Activated B cell treated with CpG ODN at 0.5 μM for 24 hours (primary cell): ENCODE measurements at places on chromosomes 16 and 17.

GRCh38 chr17:29042679-29043538, at the start of gene PIPOX:
PIPOX (plus strand) TSS chr17:29043141; CDS start chr17:29043226, 85 bp downstream.
- DNase-seq: no peak

DNA sequence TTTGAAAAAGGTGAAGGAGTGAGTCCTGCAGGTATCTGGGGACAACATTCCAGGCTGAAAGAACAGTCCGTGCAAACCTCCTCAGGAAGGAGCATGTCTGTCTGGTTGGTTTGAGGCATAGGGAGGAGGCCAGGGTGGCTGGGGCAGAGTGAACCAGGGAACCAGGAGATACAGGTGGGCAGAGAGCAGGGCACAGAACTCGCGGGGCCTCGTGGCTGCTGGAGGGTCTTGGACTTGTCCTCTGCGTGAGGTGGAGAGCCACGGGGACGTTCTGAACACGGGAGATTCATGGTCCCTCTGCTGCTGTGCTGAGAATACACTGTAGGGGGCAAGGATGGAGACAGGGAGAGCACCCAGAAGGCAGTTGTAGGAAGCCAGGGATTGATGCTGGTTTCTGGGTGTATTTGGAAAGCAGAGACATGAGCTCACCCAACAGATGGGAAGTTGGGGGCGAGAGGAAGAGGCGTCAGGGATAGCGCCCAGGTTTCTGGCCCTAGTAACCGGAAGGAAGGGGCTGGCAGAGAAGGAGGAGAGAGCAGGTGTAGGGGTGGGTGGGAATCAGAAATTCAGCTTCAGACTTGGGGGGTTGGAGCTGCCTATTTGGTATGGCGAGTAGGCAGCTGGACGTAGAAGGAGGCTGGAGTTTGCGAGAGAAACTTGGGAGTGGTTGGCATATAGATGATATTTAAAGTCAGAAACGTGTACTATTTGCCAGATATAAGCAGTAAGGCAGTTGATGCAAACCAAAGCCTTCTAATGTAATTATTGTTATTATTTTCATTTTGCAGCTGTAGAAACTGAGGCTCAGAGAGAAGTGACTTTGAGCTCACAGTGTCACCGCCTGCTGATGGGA, at the start of gene CCL17:
TSS of gene CCL17 (plus strand) at position 803 of the 853 bp plus-strand sequence. CDS start 9,166 bp downstream, outside the sequence.
- DNase-seq: no peak

DNA sequence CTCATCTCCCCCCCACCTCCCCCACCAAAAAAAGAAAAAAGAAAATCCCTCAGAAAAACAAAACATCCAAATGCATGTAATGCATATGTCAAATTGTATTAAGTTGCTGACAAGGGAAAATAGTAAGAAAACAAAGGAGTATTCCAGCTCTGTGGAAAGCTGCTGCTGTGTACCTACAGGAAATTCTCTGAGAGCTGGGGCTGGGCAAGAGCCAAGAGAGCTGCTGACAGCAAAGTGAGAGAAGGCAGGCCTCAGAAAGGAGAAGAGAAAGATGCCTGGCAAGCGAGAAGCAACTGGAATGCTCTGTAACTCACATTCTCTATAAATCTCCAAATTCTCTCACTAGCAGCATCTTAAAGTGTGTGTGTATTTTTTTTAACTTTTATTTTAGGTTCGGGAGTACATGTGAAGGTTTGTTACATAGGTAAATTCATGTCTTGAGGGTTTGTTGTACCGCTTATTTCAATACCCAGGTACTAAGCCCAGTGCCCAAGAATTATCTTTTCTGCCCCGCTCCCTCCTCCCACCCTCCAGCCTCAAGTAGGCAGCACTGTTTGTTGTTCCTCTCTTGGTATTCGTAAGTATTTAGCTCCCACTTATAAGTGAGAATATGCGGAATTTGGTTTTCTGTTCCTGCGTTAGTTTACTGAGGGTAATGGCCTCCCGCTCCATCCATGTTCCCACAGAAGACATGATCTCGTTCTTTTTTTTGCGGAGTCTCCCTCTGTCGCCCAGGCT, 24.4 kb downstream of the CNTROB start:
- DNase-seq: no peak

GRCh38 chr17:56292578-56292977, 139.3 kb downstream of the ANKFN1 start:
- DNase-seq: no peak

GRCh38 chr17:75113798-75114551, 4.2 kb downstream of the ARMC7 start:
- peak; percentile 67 for DNase-seq

- DNase-seq: no peak
Observed at GRCh38 chr17:47707056-47707804, 13.3 kb downstream of the TBKBP1 start.

DNA sequence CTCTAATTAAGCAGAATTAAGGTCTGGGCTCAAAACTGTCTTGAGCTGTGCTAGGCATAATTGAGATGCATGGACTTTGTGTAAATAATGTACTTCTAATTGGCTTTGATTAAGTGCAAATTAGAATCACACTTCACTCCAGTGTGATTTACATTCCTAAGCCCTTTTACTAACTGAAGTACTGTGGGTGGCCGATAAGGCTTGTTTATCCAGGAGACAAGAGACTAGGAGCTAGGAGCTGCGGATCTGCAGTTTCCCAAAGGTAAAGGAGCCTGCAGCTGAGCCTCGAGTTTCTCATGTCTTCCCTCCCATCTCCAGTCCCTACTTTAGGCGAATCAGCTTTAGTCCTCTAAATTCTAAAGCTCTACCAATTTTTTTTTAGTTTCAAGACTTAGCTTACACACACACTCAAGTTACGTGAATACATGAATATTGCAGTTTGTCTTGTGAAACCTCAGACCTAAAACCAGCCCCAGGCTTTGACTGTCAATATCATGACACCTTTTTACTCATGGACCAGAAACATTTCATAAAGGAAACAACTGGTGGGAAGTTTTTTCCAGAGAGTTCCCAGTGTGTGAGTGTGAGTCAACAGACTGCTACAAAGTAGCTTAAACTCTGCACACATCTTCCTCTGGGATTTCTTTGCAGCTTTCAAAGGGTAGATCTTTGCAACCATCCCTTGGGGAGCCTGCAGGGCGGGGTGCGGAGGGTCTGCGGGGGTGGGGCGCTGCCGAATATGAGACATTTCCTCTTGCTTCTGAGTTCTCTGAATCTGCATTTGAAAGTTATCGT, 113.9 kb upstream of the TBX2 start:
- DNase-seq: no peak

DNA sequence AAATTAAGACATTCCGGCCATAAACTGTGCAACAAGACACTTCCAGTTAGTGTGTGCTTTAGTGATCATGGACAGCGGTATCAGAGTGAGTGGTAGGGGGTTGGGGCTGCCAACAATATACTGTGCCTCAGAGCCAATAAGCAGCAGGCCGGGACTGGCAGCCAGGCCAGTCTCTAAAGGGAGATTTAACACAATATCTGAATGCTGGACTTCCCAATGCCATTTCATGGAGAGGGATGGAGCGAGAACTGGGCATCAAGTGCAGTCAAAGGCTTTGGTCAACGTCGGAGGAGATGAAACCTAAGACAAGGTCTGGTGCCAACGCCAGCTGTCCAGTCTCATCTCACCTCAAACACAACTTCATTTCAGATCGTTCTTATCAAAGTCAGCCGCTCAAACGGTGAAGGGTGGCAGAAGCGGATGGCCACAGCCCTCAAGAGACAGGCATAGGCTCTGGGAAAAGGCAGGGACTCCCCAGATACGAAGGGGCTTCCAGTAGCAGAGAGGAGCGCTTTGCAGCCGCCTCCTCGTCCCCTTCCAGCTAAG, 935 bp downstream of the USP32 start:
- DNase-seq: peak; percentile 25

- no peak for DNase-seq
Observed at GRCh38 chr17:57402681-57403180, 146.4 kb downstream of the MSI2 start.

GRCh38 chr17:4937553-4937952, 2.3 kb downstream of the SLC25A11 start:
- no peak for DNase-seq

DNA sequence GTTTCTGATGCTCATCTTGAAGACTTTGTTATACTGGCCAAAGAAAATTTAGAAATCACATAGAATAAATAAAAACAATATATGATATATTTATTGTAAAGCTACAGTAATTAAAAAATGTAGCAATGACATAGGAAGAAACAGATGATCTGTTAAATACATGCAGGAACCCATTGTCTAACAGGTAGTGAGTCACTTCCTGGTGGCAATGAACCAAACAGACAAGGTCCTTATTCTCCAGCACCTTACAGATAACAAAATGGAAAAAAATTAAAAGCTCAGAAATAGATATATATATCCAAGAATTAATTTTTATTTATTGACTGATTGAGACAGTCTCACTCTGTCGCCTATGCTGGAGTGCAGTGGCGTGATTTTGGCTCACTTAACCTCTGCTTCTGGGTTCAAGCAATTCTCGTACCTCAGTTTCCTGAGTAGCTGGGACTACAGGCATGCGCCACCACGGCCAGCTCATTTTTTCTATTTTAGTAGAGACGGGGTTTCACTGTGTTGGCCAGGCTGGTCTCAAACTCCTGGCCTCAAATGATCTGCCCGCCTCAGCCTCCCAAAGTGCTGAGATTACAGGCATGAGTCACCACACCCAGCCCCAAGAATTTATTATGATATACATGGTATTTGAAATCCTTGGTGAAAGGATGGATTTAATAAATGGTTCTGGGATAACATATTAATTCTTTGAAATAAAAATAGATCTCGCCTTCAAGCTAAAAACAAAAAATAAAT, 7.5 kb downstream of the NETO2 start:
- DNase-seq: no peak

DNA sequence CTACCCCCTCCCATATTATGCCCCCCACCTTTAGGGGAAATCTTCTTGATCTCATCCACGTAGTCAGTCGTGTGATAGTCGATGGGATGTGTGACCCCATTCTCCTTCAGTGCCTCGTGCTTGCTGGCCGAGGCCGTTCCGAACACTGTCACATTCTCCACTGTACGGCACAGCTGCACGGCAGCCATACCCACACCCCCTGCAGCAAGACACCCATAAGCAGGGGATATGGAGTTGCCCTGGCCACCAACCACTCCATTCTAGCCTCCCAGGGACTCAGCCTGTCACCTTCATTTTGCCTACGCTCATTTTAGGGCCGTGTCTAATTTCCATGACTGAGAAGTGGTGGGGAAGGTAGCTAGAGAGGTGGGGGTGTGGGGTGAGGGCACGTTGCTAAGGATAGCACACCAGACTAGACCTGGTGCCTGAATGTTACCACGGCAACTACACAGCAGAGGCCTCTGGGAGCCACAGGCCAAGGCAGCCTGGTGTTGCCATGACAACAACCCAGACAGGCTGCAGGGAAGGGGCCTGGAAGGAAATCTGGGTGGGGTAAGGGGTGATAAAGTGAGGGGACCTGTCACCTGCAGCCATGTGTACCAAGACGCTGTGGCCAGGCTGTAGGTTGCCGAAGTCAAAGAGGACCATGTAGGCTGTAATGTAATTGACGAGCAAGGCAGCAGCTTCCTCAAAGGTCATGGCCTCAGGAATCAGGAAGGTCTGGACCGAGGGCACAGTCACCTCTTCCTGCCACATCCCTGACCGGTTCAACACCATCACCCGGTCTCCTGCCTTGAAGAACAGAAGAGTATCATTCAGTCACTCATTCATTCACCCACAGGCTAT, 4.0 kb downstream of the VAT1 start:
- DNase-seq: no peak

- no peak for DNase-seq
Observed at GRCh38 chr17:32483451-32484019, 3.3 kb upstream of the CDK5R1 start.

GRCh38 chr17:76498876-76499251, 2.4 kb downstream of the RHBDF2 start:
- no peak for DNase-seq

DNA sequence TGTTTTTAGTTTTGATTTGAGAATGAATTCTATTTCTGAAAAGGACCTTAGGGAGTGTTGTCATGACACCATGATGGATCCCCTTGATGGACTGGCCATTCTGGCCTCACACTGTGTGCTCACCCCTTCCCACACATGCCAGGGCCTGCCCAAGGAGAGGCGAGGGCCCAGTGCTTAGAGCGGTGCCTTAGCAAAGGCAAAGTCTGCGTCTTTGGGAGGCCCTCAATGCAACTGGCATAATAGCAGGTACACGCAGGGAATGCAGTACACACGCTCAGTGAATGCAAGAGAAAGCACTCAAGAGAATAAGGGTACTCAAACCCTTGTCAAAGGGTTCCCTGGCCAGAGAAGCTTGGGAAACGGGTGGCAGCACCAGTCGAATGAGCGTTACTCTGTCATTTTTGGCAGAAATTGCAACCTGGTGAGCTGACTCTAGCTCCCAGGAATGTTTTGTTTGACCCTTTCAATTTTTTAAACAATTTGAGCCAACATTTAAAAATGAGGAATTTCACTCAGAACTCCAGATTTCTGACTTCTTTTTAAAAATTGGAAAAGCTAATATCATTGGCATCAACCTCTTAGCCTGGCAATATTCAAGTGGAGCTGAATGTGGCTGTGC, 32.1 kb downstream of the NKD1 start:
- DNase-seq: no peak

GRCh38 chr17:75998327-75998795, 2.3 kb upstream of the CDK3 start:
- DNase-seq: no peak

DNA sequence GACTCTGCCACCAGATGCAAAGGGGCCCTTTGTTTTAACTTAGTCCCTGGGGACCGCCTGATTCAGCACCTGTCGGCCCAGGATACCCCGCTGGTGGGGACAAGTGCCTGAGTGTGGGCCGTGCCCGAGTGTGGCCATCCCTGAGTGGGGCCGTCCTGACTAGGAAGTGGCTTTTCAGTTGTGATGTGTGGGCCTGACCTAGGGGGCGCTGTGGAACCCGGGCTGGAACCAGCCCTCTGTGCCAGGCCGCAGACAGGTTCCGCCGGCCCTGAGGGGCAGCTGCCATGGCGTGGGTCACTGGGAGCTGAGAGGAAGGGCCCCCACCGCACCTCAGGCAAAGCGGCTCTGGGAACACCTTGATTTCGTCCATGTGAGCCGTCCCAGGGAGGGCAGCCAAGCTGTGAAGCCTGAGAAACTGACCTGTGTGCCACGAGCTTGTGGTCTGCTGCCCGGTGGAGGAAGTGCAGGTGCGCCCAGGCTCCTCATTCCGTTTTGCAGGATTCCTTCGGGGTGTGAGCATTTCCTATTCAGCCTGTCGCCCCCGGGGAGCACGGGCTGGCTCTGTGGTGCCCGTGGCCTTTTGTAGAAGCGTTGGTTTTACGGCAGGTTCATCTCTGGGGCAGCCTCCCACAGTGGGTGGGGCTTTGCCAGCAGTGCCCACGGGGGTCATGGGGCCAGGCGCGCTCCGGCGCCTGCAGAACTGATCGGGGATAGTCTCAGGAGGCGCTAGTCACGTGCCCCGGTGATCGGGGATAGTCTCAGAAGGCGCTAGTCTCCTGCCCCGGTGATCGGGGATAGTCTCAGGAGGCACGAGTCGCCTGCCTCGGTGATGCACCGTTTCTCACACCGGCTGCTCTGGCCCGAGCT, 5.3 kb downstream of the RPL13 start:
- DNase-seq: peak; percentile 44
